Activated T-cell treated with anti-CD3 and anti-CD28 coated beads, Interleukin-2, amount 50 U/mL, for 1 hour (primary cell): ENCODE measurements at places on chromosomes 13 and 19.

- peak; percentile 62 for DNase-seq
These were observed 571 bp upstream of the DHRS12 start for GRCh38 chr13:51804295-51805172.

DNA sequence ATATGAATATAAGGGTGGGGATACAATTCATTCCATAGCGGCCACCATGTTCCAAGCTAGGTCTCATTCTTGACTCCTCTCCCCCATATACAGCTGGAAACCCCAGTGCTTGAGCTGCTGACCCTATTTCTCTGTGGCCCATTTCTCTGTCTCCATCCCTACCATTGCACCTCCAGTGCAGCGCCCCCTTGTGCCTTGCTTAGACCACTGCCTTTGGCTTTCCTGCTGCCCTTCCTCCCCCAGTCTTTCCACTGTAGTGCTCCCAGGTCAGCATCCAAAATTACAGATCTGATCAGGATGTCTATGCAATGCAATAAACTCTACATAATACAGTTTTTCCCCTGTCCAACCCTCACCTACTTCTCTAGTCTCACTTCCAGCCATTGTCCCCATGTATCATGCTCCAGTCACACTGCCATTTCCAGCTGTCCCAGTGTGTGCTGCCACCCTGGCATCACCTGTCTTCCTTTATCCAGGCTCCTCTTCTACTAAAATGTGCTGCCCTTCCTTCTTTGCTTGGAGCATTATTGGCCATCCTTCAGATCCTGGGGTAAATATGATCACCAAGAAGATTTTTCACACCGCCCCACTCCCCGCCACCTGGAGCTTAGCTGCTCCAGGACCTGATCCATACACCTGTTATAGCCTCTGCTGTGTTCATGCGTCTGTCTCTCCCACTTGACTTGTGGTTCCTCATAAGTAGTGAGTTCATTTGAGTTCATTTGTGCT, 199.4 kb upstream of the IPO5 start:
- no peak for DNase-seq

DNA sequence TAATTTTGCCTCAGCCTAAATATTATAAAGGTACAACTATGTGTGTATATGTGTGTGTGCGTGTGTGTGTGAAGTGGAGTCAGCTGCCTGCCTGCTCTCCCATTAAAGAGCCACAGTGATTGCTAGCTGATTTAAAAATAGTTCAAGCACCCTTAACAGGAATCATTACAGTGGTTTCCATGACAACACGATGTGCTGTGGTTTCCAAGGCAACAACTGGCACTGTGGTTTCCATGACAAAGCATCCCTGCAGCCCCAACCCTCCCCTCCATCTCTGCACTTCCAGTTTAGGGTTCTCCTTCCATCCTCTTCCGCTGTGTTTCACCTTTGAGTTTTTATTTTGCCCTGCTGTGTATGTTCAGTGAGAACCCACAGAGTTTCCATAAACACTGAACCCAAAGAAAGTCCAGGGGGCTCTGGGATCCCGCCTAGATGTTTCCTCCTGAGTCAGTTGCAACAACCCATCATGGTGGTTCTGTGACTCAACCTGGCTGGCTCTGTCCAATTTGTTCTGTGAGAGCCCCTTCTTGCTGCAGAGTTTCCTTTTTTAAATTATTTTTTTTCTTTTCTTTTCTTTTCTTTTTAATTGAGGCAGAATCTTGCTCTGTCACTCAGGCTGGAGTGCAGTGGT, 7.1 kb upstream of the PNMA8A start:
- DNase-seq = no peak

- DNase-seq = no peak
These were observed 19.0 kb upstream of the PLPP2 start for GRCh38 chr19:310141-310651.

GRCh38 chr13:51833980-51834379, 11.0 kb downstream of the TMEM272 start:
- DNase-seq = no peak

DNA sequence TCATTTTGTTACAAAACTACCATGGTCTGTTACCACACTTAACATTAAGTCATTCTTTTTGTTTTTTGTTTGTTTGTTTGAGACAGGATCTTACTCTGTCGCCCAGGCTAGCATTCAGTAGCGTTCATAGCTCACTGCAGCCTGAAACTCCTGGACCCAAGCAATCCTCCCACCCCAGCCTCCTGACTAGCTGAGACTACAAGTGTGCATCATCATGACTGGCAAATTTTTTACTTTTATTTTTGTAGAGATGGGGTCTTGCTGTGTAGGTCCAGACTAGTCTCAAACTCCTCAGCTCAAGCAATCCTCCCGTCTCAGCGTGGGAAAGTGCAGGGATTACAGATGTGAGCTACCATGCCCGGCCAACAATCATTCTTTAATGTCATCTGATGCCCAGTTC, 3.3 kb downstream of the ALDH16A1 start:
- DNase-seq = no peak

DNA sequence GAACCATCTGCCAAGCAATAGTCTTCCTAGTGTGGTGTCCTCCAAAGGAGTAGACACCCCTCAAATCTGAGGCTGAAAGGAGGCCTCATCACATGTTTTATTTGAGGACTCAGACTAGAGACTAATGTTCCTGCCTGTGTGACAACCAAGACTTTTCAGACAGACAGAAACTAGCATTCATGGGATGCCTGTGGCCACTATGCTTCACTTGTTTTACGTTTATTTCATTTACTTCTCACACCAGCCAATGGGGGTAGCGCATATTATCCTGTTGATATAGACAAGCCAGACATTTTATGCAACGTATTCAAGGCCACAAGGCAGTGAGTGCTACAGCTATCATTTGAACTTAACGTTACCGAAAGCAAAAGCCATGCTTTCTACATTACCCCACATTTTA, 391.7 kb upstream of the HTR2A start:
- DNase-seq = no peak

- DNase-seq = peak; percentile 50
These were observed 22.3 kb downstream of the TMEM161A start for GRCh38 chr19:19115954-19116353.

DNA sequence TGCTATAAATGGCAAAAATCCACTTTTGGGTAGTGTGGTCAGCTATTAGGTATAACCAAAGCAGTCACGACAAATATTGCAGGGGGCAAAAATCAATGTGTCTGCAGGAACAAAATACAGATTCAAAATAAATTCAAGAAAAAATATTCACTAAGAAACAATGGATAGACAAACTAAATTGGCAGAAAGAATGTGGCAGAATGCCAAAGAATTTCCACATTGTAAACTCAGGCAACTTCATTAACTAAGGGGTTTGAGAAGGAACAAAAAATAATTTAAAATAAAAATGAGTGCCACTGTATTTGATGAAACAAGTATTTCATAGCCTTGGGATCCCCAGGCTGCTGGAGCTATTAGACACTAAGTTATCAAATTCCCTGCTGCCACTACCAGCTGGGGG, 193.1 kb downstream of the VWA8 start:
- DNase-seq = no peak

DNA sequence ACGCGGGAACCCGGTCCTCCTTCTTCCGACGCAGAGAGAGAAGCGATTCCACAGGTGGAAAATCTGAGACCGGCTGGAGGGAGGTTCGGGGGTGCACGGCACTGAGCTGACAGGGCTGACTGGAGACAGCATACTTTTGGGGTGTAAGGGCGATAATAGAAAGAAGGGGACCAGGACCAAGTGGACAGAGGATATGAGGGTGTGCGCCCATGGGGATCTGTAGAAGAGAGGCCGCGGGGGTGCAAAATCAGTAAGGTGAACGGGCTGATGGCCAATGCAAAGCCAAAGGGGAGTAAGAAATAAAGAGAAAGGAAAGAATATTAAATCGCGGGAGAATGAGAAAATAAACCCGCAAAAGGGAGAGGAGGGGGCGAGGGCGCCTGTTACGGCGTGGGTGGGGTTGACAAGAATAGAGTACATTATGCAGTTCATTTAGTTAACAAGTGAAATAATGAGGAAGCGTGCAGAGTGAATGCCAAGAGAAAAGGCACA, 336 bp upstream of the GSX1 start:
- no peak for DNase-seq

DNA sequence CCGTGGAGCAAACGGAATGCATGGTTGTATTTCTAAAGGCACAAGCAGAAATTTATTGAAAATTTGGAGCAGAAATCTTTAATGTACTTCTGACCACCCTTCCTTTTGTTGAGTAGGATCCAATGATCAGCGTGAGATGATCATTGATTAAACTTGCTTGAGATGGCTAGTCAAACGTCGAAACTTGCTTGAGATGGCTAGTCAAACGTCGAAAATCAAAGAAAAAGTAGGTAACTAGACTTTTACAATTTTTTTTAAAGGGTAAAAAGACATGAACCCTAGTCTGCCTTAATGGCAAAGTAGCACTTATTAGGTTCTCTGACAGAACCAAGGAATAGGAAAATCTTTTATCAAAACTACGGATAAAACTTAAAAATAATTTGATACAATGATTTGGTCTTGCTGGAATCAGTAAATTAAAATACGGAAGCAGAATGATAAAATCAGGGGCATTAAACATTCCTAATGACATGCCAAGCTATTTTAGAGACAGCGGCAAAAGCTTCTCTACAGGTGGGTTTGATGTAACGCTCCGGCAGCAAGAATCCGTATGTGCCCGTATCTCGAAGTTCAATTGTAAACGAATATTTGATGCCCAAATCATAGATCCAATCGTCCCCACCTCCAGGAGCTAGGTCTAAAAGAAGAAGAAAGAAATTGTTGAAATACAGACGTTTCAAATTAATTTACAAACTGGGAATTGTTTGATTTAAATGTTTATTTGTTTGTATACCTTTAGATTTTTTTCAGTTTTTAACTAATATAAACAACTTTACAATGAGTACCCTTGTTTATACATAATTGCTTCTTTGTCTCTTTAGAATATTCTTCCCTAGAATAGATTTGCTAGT, 841 bp upstream of the ZC3H13 start:
- no peak for DNase-seq

DNA sequence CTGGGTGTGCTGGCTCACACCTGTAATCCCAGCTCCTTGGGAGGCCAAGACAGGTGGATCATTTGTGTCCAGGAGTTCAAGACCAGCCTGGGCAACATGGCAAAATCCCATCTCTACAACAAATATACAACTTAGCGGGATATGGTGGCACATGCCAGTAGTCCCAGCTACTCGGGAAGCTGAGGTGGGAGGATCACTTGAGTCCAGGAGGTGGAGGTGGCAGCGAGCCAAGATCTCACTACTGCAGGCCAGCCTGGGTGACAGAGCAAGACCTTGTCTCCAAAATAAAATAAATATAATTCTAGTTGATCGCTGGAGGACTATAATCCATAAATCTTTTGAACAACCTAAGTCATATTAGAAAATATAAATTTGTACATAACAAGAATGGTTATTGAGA, 1061.5 kb upstream of the PCDH9 start:
- DNase-seq = no peak

DNA sequence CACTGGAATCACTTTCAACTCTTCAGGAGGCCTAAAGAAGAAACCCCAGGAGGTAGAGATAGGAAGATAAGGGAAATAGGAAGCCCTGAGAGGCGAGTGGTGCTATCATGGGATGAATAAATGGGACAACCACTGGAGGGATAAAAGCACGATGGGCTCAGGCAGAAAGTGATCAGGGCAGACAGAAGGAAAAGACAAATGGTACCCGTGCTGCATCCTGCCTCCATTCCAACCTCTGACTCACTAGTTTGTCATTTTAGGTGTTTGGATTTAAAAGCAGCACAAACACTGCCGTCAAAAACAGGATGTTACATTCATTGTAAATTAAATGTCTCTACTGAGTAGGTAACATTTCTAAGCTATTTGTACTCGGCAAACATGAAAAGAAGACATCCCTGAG, 314.3 kb upstream of the HTR2A start:
- no peak for DNase-seq

- DNase-seq = no peak
These were observed 39.2 kb downstream of the TNFRSF19 start for GRCh38 chr13:23609414-23609760.

DNA sequence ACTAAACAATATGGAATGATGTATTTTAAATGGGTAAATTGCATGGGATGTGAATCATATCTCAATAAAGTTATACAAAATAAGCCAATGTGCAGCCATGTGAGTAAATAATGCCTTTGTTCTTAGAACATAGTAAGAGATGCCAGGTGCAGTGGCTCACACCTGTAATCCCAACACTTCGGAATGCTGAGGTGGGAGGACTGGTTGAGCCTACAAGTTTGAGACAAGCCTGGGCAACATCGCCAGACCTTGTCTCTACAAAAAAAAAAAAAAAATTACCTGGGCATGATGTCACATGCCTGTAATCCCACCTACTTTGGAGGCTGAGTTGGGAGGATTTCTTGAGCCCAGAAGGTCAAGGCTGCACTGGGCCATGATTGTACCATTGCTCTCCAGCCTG, 230.7 kb downstream of the RFC3 start:
- DNase-seq = no peak

GRCh38 chr13:93309886-93310523, 83.4 kb downstream of the GPC6 start:
- no peak for DNase-seq

- DNase-seq = no peak
These were observed 570.9 kb downstream of the PCDH9 start for GRCh38 chr13:66659286-66659685.
